ENCODE measurements at places on chromosomes 4 and X.

DNA sequence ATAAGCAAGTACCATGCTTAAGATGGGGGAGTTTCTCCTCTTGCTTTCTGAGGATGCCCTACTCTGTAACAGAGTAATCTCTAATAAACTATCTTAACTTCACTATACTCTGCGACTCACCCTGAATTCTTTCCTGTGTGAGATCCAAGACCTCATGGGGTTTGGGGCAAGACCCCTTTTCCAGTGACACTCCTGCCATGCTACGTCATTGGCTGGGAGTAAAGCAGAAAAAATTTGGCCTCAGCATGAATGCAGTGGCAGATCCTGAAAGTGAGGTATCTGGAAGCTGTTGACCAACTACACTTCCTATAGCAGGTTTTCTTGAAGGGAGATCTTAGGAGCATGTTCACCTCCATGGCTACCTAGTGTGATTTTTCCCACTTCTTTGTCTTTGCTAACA is 109.1 kb upstream of the MED14 start:
- DNase-seq = no peak

DNA sequence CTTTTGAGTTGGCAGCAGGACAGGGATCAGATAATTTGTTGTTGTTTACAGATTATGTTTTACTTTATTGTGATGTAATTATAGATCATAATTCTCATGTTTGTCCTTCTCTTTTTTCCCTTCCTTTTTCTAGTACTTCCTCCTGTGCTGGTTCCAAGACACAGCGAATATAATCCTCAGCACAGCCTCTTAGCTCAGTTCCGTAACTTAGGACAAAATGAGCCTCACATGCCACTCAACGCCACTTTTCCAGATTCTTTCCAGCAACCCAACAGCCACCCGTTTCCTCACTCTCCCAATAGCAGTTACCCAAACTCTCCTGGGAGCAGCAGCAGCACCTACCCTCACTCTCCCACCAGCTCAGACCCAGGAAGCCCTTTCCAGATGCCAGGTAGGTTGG is 58.0 kb downstream of the SMAD1 start:
- no peak for DNase-seq

DNA sequence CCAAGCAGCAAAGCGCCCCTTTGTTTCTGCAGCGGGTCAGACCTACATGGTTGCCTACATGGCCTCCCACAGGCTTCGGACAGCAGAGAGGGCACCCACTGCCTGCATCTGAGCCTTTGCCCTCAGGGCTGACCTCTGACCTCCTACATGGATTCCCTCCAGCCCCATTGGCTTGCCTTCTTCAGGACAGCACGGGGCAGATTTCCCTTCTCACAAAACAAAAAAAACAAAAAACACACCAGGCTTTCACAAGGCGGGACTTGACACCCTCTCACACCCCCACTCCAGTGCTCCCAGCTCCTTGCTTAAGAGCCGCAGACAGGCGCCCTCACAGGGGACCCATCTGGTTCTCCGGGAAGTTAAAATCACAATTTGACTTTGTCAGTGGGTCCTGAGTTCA is 32.9 kb downstream of the ZFYVE28 start:
- no peak for DNase-seq

GRCh38 chr4:8195431-8195830 is 3.7 kb upstream of the SH3TC1 start:
- no peak for DNase-seq

- DNase-seq = no peak
Observed at GRCh38 chr4:54065282-54066087, 1.1 kb upstream of the CHIC2 start.

DNA sequence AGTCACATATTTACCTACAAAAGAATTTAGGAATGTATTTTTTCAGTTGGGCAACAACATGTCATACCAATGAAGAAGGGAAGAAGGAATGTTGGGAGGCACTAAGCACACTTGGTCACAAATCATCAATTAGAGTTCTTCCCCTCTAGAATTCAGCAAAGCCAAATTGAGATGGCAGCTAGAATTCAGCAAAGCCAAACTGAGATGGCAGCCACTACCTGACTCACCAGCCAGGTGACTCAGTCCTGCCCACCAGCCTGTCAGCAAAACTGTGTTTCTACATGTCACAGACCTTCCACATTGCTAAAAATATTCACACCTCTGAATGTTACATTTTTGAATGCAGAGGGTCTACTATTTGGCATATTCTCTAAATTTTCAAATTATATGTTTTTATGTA is 63.2 kb upstream of the NOCT start:
- DNase-seq = no peak

DNA sequence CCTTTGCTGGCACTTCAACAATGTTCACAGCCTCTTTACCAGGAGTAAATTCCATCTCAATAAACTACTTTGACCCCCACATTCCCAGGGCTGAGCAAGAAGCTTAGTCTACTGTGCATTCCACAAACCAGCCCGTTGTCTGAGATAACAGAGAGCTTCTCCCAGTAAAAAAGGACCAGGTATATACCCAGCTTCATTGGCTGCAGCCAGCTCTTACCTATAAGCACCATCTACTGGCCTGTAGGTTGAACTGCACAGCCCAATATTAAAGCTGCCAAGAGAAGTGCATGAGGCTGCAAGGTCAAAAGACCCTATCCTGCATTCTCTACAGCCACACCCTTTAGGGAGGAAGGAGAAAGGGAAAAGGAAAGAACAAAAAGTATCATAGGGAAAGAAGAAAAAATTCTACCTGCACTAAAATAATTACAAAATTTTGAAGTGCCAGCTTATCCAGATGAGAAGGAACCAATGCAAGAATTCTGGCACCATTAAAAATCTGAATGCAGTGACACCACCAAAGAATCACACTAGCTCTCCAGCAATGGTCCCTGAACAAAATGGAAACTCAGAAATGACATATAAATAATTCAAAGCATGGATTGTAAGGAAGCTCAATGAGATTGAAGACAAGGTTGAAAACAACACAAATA is 45.7 kb upstream of the INTU start:
- DNase-seq = no peak

DNA sequence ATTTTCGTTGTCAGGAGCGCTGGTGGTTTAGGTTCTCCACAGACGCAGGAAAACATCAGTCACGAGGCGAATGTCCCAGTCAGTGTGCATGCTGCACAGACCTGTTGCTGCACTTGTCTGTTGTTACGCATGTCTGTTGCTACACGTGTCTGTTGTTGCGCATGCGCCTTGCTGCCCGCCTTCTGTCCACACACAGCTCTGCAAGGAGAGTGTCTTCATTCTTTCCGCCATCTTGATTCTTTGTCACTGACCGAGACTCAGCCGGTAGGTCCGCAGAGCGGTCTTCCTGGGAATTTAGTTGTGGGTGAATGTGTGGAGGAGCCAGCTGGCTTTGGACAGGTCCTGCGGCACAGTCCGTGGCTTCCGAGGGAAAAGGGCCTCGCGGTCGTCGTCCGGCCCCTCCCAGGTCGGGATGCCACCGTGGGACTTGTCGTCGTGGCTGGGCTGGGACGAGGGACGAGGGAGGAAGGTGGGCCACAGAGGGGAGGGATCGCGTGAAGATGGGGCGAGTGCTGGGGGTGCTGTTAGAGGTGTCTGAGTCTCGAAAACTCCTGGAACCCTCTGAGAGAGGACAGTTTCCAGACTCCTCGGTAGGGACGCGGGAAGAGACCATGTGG is at the start of gene PAGE2B:
TSS of gene PAGE2B (plus strand) at position 180 of the 617 bp plus-strand sequence. CDS start 1,012 bp downstream, outside the sequence.
- DNase-seq = no peak

- DNase-seq = no peak
Observed at GRCh38 chr4:25535278-25535677, 120.4 kb upstream of the SLC34A2 start.

- no peak for DNase-seq
Observed at GRCh38 chr4:162151850-162152249, 11.9 kb downstream of the FSTL5 start.

GRCh38 chr4:56656346-56656643 is 24.8 kb downstream of the HOPX start:
- no peak for DNase-seq

GRCh38 chrX:67731061-67731460 is 187.2 kb downstream of the AR start:
- no peak for DNase-seq

- DNase-seq = no peak
Observed at GRCh38 chr4:14308229-14308651, 680.7 kb upstream of the BOD1L1 start.

GRCh38 chr4:139416073-139416673 is 37.7 kb upstream of the RAB33B start:
- DNase-seq = no peak

GRCh38 chrX:112738347-112739033 is 58.8 kb upstream of the LHFPL1 start:
- DNase-seq = no peak

GRCh38 chr4:147772056-147772455 is 40.2 kb downstream of the ARHGAP10 start:
- DNase-seq = no peak

GRCh38 chrX:105723966-105724735 is 98.2 kb upstream of the NRK start:
- no peak for DNase-seq

DNA sequence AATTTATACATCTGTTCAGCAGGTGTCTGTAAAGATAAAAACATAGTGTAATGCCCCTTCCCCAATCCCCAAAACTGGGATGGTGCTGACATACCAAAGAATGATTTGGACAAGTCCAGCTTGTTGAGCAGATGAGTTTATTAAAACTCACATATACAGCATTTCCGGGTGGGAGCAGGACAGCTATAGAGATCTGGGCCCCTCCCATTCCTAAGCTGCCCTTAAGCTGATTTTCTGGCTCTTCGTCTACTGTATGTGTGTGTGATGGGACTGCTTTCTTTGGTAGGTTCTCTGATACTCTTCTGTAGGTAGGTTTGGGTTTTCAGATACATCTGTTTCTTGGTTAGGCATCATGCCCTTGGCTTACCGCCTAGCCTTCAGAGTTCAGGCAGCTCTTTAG is 703.7 kb upstream of the PCDH10 start:
- no peak for DNase-seq

DNA sequence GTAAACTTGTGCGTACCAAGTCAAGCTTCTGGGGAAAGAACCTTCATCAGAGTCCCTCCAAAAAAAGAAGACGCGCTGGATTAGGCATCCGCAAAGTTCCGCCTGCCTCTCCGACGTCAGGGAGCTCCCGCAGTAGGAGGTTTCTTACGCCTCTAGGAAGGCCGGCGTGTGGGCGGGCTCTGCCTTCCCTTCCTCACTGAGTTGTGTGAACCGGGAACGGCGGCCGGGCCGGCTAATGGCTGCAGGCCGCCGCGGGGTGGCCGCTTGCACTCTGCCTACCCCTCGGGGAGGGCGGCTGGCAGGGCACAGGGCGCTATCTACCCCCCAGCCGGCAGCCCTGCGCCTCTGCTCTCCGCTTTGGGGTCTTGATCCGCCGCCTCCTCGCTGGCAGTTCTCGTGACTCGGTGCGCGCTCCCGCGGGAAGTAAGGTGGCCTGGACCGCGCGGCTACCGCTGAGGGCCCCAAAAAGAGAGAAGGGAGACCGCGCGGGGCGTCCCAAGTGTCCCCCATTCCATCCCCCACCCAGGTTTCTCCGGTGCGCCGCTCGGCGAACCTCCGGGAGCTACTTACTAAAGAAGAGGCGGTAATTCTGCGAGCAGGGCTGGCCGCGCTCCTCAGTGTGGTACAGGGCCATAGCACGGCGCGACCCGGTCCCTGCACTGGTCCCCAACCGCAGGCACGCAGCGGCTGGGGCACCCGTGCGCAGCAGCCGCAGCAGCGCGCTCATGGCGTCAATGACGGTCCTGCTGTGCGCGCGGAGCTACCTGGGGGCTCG is at the start of gene PPA2:
TSS of gene PPA2 (minus strand) at position 739 of the 775 bp plus-strand sequence. CDS start at position 727, 12 bp downstream.
- peak; percentile 50 for DNase-seq

GRCh38 chr4:141635736-141636081 is 674 bp upstream of the IL15 start:
- DNase-seq = no peak
